Stomach (tissue), 19 donors: ENCODE measurements at places on chromosomes 12 and 14. TPM values are rescaled to one million over a fixed set of nuclear protein-coding genes. Genes with fewer than 3 reads are reported as not detected.

GLIPR1L1 gene
- total RNA-seq, result not detected

TMEM253 gene
- 0.43 TPM for total RNA-seq

SELPLG gene
- 2.4 TPM for total RNA-seq

OAS2 gene
- total RNA-seq, result 11.4 TPM

GPD1 gene
- total RNA-seq, result 0.58 TPM

MMAB gene
- 6.4 TPM for total RNA-seq

CLEC4D gene
- total RNA-seq, result 1.8 TPM

GPR135 gene
- 0.89 TPM for total RNA-seq

PTGER2 gene
- total RNA-seq, result 8.3 TPM

KRT6C gene
- total RNA-seq, result not detected

CAPZA3 gene
- total RNA-seq, result not detected

AHNAK2 gene
- 11.0 TPM for total RNA-seq

SSTR1 gene
- total RNA-seq, result 15.6 TPM

FOXG1 gene
- total RNA-seq, result not detected

DNA sequence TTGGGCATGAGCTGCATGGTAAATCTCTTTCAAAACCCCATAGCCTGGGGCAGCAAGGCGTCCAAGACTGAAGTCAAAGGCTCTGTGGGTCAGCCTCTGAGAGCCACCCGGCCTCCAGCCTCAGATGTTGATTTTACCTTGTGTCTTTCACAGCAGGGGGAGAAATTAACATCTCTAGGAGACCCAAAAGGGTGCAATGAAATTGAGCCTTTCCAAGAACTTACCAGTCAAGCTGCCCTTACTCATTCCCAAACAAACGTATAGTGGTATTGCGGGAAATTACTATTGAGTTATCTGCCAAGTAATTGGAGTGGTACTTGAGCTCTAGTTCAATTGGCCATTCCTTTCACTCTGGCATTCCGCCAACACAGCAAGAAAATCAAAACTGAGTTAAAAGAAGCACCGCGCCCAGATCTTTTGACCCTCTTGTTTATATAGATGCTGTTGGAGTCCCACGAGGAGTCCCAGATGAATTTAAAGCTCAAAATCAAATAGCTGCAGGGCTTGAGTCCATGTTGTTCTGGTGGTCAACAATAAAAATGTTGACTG, 380.7 kb upstream of the SYT1 start:
- DNase-seq, result no peak

GRCh38 chr12:70948236-70948975, 27.9 kb upstream of the PTPRR start:
- DNase-seq, result no peak

DNA sequence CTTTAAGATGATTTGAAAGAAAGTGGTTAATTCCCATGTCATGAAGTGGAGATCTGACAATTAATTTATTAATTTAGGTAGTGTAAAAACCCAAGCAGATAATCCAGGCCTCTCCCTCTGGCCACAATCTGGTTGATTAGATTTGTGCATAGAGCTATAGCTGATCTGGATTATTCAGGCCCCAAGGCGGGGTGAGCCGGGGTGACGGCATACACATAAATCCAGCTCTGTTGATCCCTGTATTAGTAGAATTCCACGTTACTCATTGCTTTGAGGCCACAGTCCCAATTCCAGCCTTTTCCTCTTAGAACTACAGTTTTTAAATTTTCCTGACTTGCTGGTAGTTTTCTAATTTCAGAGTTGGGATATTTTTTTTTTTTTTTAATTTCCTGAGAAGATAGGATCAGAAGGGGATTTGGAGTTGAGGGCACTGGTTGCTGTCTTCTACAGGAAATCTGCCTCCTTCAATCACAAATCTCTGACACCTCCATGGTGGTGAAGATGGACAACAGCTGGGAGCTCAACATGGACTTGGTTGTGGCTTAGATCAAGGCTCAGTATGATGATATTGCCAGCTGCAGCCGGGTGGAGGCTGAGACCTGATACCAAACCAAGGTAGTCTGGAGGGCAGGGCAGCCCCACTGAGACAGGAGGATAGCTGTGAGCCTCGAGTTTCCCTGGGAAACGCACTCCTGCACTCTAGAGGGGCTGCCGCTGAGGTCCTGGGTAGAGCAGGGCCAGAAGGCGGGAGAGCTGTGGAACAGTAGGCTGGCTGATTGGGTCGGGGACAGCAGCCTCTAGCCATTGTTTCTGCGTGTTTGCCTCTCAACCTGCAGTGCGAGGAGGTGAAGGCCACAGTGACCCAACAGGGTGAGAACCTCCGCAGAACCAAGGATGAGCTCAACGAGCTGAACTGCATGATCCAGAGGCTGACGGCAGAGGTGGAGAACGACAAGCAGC, 19.4 kb downstream of the KRT85 start:
- DNase-seq, result peak; percentile 52

- no peak for DNase-seq
Measured at GRCh38 chr14:37545174-37545573, 49.9 kb downstream of the FOXA1 start.

GRCh38 chr12:108507971-108508642, 7.0 kb upstream of the FICD start:
- no peak for DNase-seq

- no peak for DNase-seq
Measured at GRCh38 chr12:103769240-103769945, 71.6 kb downstream of the NT5DC3 start.

GRCh38 chr14:53715193-53715721, 241.4 kb downstream of the BMP4 start:
- no peak for DNase-seq

DNA sequence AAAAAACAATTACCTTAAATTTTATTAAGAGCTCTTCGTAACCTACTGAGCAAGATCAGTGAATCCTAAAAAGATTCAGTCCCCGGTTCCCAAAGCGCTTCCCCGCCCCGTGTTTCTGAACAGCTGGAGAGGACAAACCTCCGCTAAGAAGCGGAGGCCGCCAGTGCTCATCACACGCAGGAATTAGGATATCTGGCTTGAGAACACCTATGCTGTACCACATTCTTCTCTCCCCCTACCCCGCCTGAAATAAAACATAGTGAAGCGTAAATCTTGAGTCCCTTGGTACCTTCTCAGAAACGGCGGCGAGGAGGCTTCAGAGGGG, 774 bp upstream of the WDR20 start:
- DNase-seq, result no peak

GRCh38 chr14:55212634-55213033, 21.2 kb upstream of the DLGAP5 start:
- DNase-seq, result no peak

- DNase-seq, result no peak
Measured at GRCh38 chr14:93824518-93825234, 36.4 kb upstream of the PRIMA1 start.

GRCh38 chr12:116945886-116946550, 35.3 kb downstream of the FBXW8 start:
- DNase-seq, result no peak

- DNase-seq, result no peak
Measured at GRCh38 chr12:12837813-12838153, 24.6 kb downstream of the DDX47 start.

DNA sequence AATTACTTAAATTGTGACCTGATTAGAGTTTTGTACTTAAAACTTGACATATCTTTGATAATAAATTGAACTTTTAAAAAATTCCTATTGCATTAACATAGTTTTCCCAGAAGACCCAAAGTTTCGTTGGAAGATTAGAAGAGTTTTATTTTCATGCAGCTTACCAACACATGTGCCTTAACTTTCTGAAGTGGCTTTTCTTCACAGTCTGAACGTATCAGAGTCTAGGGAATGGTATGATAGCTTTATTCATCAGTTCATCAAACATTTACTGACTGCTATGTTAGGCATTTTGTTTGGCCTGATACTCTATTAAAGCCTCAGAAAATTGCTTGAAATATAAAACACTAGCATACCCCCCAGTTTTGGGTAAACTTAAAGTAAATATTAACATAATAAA, 65.2 kb downstream of the MARK3 start:
- no peak for DNase-seq

GRCh38 chr14:51776102-51776894, 84.1 kb upstream of the GNG2 start:
- no peak for DNase-seq

- no peak for DNase-seq
Measured at GRCh38 chr12:27257104-27257843, 13.2 kb downstream of the STK38L start.

DNA sequence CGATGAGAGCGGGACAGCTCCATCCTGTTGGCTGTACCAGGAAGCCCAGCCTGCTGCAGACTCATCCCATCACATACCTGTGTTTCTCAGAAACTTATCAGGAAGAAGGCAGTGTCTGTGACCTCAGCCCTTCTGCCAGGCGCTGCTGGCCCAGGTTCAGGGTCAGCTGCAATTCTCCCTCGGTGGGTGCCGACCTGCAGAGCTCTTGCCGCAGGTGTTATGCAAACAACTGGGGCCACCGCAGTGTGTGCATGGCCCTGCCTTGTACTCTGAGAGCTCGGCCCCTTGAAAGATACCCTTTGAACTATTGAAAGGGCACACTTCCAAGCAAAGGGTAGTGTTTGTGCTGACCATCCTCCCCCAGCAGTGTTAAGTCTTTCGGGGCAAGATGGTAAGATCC, 322.2 kb upstream of the DIO3 start:
- DNase-seq, result no peak

DNA sequence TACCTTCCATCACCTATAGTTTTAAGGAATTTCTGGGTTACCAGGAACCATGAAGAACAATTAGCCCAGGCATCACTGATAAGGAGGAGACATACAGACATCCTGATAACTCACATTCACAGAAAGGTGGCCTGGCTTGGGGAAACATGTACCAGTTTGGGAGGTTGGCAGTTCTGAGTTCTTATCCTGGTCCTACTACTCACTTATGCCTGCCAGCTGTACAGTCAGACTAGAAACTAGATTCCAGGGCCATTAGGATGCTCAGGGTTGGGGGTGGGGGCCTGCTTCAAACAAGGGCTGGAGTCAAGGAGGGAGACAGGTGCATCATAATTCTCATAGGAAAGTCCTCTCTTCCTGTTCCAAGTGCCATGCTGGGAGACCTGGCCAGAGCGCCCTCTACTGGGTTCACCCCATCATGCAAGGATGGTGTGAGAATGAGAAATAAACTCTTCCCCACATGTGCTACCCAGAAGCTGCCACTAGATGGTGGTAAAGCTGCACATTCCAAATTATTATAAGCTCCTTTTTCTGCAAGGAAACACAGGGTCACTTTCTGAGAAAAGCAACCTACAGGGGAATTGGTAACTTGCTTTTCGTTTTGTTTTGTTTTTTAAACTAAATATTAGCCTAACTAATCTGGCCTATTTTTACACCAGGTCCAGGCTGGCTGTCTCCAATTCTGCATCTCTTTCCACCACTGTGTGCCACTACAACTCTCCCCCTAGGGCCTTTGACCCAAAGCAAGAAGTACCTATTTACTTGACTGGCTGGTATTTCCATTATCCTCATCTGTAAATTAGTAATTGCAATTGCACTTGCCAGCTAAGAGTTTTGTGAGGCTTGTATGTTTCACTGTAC, 14.5 kb downstream of the OAS2 start:
- peak; percentile 73 for DNase-seq

DNA sequence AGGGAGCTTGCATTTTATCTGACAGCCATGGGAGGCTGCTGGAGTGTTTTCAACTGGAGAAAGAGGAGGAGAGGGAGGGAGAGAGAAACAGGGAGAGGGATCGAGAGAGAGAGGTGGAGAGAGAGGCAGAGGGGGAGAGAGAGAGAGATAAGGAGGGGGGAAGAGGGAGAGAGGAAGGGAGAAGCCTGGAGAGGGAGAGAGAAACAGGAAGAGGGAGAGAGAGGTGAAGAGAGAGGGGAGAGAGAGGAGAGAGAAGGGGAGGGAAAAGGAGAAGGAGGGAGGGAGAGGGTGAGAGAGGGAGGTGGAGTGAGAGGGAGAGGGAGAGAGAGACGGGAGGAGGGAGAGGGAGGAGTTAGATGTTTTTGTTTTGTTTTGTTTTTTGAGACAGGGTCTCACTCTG, 45.6 kb downstream of the DNAH10 start:
- DNase-seq, result peak; percentile 21

GRCh38 chr14:51491776-51492175, 159.9 kb upstream of the FRMD6 start:
- no peak for DNase-seq

- DNase-seq, result no peak
Measured at GRCh38 chr12:65838330-65838976, 14.2 kb downstream of the HMGA2 start.

GRCh38 chr12:25187781-25188180, 7.2 kb downstream of the DNAI7 start:
- DNase-seq, result no peak

DNA sequence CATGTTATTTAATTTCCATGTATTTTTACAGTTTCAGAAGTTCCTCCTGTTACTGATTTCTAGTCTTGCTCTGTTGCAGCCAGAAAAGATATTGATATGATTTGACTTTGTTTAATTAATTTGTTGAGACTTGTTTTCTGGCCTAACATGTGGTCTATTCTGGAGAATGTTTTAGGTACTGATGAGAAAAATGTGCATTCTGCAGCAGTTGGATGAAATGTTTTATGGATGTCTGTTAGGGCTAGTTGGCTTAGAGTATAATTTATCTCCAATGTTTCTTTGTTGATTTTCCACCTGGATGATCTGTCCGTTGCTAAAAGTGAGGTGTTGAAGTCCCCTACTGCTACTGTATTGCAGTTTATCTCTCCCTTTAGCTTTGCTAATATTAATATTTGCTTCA, 54.4 kb downstream of the GPR137C start:
- no peak for DNase-seq

DNA sequence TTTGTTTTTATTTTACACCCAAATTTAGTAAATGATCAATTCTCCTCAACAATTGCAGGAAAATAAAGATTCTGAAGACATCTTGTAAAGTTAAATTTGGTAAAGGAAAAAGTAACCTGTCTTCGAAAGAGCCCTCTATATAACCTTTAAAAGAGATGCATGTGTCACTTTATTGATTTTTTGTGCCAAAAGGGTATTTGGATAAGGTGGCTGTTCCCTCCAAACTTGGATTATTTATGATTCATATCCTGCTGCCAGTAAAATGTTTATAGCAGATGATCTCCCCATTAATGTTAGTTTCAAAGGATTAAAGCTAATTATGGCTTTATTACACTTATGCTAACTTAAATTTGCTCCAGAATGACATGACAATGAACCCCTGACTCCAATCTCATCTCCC, 98.8 kb downstream of the DUSP6 start:
- DNase-seq, result no peak

- no peak for DNase-seq
Measured at GRCh38 chr14:77052281-77053044, 24.0 kb upstream of the IRF2BPL start.

DNA sequence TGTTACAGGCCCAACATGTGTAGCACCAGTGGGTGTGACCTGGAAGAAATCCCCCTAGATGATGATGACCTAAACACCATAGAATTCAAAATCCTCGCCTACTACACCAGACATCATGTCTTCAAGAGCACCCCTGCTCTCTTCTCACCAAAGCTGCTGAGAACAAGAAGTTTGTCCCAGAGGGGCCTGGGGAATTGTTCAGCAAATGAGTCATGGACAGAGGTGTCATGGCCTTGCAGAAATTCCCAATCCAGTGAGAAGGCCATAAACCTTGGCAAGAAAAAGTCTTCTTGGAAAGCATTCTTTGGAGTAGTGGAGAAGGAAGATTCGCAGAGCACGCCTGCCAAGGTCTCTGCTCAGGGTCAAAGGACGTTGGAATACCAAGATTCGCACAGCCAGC, 8.6 kb downstream of the BCL2L14 start:
- DNase-seq, result no peak
